ENCODE measurements at places on chromosomes 7 and 10.
A peak's percentile ranks its signal among the peaks of the same experiment; 100 is the strongest.

GRCh38 chr10:81874875-81875466 is at the start of gene NRG3:
Gene NRG3 (plus strand): TSS chr10:81875194.
- peak; percentile 53 for DNase-seq

GRCh38 chr7:47404010-47404409 is 177.9 kb downstream of the TNS3 start:
- no peak for DNase-seq

DNA sequence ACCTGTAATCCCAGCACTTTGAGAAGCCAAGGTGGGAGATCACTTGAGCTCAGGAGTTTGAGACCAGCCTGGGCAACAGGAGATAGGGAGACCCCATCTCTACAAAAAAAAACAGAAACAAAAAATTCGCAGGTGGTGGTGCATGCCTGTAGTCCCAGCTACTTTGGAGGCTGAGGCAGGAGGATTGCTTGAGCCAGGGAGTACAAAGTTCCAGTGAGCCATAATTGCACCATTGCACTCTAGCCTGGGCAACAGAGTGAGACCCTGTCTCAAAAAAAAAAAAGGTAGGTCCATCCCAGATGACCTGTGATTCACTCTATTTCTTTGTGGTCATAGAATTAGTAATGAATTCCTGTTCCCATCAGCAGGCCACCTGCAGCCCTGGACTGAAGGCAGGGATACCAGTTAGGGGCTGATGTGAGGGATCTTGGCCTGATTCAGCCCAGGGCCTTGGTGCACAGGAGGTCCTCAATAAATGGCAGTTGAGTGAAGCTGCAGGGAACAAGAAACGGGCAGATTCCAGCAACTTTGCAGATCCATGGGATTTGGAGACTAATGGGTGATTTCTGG is at the start of gene MYH16:
MYH16 (plus strand) TSS at position 364 of the 570 bp plus-strand sequence.
- no peak for DNase-seq

DNA sequence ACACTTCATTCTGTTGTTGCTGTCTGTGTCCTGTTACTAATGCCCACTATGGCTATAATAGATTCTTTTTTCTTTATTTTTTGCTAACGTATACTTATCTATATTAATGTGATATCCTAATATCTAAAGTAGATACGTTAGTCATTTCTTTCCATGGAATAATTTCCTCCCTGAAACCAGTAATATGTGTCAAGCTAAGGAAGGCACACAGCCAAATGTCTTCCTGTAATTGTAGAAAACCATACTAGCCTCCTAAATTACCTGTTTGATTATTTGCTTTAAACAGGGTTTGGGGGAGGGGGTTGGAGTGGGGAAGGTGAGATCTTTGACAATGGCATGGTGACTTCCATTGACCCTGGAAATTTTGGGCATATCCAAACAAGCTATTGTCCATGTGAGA is 56.4 kb downstream of the THNSL1 start:
- DNase-seq, result no peak

DNA sequence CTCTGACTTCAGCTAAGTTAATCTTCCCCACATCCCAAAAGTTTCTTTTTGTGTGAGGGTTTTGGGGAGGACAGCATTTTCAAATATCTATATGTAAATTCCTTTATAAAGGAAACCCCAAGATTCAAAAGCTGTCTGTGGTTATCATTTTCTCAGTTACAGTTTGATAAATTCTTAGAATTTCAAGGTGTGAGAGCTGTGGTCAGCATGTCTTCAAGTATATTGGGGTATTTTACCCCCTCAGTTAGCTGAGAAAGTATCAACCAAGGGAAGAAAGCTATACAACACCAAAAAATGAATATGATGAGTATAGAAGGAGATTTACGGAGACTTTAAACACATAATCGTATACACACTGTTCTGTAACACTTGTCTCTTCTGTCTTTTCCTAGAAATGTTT is 109.2 kb downstream of the SND1 start:
- DNase-seq, result no peak
